Endothelial cell (in vitro differentiated cells): ENCODE measurements at places on chromosomes 2 and 18.

DNA sequence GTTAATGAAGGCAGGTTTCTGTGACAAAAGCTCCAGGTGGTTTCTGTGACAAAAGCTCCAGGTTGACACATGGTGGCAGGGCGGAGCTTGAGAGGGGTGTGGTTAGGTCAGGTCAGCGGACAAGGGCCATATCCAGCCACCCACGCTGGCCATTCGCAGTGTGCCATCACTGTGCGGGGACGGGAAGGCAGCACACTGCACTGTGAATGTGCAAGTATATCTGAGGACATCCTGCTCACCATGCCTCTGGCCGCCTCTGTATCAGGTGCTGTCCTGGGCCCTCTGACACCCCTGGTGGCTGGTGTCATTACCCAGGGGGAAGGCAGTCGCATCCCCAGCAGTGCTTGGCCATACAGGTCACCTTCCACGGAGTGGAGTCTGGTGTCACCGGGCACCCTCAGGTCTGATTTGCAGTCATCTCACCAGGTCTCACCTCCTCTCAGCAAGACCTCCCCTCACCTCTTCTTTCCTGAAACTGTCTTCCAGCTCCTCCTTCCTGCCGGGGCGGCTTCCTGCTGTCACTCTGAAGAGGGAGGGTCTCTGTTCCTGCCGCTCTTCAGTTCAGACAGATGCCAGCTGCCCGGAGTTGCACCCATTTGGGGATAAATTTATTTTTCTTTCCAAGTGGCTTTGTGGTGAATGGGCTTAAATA lies 34.9 kb downstream of the CTIF start:
- peak; percentile 17 for DNase-seq

DNA sequence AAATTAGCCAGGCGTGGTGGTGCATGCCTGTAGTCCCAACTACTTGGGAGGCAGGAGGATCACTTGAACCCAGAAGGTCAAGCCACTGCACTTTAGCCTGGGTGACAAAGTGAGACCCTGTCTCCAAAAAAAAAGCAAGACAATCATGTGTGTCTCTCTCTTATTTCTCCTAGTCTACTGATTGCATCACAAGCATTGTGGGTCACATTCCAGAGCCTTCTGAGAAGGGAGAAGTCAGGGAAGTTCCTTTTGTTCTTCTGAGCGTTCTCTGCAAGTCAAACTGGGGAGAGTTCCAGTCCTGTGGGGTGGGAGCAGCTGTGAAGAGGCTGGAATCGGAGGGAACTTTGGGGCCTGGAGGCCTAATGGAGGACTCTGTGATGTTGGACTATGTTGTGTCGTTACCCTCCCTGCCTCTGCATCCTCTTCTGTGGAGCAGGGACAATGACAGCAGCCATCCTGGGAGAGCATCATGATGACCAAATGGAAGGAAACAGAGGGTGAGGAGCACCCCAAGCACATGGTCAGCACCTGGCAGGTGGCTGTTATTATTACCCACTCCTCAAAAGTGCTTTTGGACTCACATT lies 115.4 kb downstream of the MRO start:
- DNase-seq: no peak

- no peak for DNase-seq
Observed at GRCh38 chr2:188187726-188188125, 103.9 kb upstream of the GULP1 start.

DNA sequence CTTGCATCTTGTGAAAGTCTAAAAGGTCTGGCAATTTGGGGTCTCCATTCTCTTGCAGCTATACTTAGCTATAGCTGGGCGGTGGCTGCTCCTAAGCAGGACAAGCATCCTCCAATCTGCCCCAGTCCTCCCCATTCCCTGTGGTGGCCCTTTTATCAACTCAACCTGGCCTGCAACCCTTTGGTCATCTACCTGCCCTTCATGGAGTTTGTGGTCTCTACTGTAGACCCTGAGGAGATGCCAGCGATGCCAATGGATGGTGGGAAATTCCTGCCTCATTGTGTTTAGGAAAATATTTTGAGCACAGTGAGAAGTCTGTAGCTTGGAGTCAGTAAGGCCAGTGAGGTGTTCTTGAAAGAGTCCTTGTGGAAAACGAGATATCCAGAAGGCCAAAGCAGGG lies 143.4 kb downstream of the CAPN13 start:
- no peak for DNase-seq

DNA sequence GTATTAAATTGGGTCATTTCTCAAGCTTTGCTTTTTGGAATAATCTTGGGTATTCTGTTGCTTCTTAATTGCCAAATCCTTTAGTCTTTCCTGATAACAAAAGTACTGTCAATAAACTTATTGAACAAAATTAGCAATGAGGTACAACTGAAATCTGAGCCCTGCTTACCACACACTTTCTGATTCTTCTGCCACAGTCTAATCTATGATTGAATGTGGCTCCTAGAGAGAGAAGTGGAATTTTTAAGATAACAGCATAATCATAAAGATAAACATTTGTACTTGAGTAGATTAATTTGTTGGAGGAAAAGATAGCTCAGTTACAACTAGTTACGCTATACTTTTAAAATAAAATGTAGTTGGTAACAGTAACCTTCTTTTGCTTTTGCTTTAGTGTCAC lies 354.8 kb downstream of the CELF4 start:
- DNase-seq: no peak

DNA sequence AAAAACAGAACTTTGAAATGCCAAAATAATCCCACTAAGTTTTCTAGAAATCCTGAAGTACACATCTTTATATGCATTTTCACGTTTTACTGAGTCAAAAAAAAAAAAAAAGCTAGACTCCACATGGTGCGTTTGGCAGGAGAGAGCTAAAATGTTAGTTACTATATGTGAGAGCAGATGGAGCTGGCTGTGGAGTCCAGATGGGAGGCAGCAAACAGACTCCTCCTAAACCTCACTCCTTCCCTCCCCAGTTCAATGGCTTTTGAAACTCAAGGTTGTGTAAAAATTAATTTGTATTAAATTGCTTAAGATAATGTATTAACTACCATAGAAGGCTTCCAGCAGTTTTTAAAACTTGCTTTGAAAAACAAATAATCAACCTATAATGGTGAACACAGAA lies 248.8 kb downstream of the AGPS start:
- no peak for DNase-seq

DNA sequence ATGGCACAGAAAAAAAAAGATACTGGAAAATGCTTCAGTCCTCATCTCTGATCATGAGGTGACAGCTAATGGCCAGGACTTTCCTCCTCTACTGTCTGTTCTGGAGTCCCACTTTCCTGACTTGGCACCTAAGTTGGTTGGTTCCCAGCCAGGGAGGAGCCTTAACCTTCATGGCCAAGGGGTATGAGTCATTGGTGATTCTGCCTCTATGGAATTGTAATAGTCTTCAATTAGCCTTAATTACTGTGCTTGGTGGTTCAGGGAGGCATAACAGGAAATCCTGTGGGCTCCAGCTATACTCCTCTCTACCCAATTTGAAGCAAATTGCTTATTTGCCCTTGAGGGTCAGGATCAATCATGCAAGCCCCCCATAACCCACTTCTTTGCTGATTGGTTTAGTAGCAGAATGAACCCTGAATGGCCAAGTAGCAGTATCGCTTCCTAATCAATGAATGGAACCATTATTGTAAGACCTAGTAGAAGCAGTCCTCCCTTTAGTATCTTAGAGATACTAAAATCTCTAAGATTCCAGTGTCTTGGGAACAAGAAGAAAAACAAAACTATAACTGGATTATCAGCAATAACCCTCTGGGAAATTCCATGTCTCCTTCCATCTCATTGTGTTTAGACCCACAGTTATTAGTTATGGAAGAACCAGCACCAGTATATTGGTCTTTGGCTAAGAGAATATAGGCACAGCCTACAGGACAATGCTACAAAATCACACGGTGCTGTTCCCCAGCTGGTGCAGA lies 109.0 kb downstream of the COL6A3 start:
- no peak for DNase-seq

DNA sequence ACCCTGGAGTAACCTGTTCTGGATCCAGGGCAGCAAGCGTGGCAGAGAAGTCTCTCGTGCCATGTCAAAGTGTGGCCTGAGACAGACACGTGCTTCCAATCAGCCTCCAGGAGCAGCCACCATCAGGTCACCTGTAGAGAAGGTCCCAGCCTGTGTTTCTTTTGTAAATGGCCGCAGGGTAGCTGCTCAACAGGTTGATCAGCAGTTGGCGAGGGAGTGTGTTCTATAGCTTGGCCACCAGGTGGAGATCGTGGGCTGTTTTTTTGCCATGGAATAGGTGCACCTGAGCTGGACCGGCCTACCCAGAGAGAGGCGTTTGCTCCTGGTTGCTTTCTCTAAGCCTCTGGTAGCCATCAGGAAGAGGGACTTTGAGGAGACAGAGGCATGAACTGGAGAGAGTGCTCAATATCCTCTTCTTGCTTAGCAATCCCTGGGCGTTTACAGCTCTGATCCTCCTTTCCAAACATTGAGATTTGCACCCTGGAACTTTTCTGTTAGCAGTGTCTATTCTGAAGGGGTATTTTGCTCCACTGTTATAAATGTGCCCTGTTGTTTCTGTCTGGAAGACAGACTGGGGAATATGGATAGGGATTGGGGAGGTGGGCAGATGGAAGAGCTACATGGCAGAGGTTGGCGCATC lies 34.2 kb upstream of the EN1 start:
- peak; percentile 83 for DNase-seq

- DNase-seq: peak; percentile 54
Observed at GRCh38 chr2:8986327-8986976, 17.0 kb downstream of the MBOAT2 start.

DNA sequence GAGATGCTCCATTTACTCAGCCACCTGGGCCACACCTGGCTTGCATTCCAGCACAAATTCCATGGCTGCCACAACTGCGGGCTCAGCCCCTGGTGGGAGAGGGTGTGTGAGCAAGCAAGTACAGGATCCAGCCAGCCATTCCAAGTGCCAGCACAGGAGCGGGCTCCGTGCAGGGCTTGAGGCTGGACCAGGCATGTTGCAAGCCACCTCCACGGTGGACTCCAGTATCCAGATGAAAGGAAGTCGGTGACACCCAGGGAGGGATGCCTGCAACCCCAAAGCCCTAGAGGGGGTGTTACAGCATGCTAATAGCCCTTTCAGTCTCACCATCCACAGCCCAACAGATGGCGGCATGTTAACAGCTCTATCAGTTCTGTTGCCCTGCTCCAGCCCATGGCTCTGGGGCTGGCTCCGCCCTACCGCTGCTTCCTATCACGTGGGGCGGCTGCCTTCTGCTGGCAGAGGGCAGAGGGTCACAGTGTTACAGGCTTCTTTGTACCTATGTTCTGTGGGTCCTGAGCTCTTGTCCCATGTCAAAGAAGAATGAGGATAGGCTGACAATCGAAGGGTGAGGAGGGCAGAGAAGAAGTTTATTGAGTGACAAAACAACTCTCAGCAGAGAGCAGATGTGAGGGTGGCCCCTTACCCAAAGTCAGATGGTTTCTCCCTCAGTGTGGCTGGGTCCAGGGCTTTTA lies 11.7 kb upstream of the GORASP2 start:
- DNase-seq: no peak

- DNase-seq: no peak
Observed at GRCh38 chr18:60445341-60445740, 72.8 kb upstream of the MC4R start.

DNA sequence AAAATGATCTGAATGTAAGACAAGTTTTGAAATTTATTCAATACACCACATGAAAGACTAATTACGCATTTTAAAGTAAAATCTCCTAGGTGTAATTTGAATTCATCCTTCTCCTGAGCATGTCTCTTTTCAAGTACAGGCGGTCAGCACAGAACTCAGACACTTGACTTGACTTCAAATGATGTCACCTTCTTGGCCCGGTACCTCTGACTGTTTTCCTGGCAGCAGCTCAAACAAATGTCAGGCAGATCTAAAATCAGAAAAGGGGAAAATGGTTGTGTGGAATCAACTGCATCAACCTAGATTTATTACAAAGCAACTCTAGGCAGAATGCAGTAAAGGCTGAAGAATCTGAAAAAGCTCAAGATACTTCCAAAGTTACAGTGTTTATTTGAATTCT lies 11.4 kb upstream of the PROKR1 start:
- DNase-seq: no peak

DNA sequence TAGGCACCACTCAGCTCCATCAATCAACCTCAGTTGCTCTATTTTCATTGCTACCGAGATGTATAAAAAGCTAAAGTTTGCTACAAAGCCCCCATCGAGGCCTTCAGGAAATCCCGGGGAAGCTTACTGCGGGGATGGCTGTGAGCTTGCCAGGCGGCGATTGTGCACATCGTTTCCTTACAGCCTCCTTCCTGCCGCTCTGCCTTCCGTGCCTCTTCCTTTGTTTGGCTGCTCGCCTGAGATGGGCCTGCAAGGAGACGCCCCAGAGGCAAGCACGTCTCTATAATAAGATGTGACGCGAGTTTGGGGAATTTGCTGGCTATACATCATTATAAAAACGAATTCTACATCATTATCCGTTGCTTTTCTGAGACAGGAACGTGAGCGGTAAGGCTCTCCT lies 41.6 kb downstream of the DHRS9 start:
- peak; percentile 62 for DNase-seq

GRCh38 chr2:96907115-96908041 lies 37.5 kb upstream of the SEMA4C start:
- no peak for DNase-seq
